ENCODE measurements at places on chromosomes 7 and 10.

GRCh38 chr10:34364253-34365037 is 450.7 kb downstream of the PARD3 start:
- no peak for DNase-seq

GRCh38 chr10:58826694-58827093 is 314.0 kb downstream of the BICC1 start:
- no peak for DNase-seq

DNA sequence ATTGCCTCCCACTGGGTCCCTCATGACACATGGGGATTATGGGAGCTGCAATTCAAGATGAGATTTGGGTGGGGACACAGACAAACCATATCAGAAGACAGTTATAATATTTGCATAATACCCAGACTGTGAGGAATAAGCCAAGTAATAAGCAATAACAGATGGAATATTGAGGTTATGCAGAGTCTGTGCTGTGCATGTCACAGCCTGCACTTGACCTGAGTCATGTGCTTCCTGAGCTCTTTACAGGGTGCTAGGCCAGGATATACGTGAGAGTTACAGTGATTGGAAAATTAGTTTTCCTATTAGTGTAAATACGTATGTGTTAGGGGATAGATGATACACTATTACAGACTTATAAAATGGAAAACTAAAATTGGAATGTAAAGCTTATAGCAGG is 288.7 kb downstream of the SDK1 start:
- DNase-seq = no peak

- no peak for DNase-seq
Measured at GRCh38 chr10:24136070-24136469, 72.9 kb upstream of the KIAA1217 start.

DNA sequence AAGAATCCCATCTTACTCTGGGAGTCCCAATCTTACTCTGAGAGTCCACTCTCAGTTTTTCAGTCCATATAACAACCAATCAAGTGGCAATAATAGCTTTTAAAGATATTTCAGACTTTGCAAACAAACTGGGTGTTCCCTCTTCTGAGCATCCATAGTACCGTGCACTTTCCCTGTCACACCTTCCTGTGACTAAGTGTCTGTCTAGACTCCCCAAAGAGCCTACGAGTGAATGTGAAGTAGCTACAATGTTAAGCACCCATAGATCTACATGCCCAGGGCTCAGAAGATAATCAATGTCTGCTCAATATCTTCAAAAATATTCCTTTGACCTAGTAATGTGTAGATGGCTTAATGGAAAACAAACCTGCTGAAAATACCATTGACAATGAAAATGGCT is 95.6 kb upstream of the ASAH2 start:
- DNase-seq = no peak

DNA sequence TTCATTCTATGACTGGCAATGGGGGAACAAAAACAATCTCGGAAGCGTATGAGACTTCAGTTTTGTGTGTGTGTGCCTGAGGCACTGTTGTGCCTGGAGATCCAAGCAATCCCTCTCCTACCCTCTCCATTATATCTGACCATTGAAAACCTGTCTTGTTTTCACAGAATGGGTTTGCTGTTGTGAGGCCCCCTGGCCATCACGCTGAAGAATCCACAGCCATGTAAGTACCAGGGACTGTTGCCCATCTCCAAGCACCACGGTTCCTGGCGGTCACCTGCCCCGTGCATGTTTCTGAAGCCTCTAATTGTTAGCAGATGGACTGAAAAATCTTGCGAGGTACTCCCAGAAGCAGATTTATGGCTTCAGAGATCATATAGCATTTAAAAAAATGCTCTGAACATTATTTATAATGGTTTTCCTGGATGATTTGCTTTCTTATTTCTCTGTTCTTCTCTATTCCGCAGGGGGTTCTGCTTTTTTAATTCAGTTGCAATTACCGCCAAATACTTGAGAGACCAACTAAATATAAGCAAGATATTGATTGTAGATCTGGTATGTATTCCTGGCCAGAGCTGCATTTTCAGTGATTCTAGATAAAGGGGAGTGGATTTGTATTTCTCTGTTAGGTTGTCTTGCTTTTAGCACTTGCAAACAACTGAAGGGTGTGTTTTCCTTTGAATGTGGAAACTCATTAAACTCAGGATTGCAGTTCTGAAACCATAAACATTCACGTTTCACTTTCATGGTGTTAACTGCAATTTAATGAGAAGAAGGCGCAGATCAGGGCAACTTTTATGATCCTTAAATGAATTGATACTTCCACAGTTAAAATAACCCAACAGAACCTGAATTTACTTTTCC is 288.2 kb downstream of the TWIST1 start:
- no peak for DNase-seq

- DNase-seq = peak; percentile 58
Measured at GRCh38 chr7:140059273-140060242, 3.2 kb downstream of the PARP12 start.

- no peak for DNase-seq
Measured at GRCh38 chr10:96401036-96401435, 42.2 kb upstream of the OPALIN start.

DNA sequence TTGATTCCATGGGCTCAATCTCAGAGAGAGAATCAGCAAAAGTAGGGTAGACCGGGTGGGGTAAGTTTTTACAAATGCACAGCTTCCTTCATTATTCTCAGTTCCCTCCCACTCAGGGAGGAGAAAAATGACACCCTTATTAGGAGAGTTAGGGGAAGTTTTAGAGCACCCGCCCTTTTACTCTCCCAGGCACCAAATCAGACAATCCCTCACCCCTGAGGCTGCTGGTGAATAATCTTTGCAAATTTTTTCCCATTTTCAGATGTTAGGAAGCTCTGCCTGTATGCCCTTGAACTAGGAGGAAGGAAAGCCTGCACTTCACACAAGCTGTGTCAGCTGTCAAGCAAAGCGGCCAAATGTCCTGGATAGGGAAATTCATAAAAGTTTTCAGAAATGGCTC is 834.9 kb downstream of the GRID1 start:
- no peak for DNase-seq

DNA sequence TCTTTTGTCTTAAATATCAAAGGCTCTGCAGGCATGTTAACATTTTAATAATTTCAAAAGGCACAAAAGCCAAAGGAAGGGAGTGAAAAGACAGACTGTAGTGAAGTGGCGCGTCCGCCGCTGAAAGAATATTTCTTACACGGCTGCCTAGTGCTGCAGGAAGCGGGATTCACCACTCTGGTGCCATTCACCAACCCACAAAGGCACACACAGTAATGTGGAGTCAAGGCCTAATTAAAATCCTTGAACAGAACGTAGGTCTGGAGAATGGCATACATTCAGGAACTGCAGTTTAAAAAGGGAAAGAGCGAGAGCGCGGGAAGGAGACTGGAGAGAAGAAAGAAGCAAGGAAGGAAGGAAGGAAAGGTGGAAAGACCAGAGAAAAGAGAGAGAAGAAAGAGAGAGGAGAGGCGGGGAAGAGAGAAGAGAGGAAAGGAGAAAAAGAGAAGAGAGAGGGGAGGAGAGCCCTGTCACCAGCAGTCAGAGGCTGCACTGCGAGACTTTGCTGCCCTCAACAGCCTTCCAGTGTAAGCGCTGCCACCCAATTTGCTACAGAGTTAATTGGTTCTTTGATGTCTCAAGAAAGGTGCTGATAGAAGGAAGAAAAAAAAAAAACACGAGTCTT is 554.0 kb downstream of the MDFIC start:
- no peak for DNase-seq

GRCh38 chr7:1749351-1749863 is 79.3 kb downstream of the ELFN1 start:
- no peak for DNase-seq

DNA sequence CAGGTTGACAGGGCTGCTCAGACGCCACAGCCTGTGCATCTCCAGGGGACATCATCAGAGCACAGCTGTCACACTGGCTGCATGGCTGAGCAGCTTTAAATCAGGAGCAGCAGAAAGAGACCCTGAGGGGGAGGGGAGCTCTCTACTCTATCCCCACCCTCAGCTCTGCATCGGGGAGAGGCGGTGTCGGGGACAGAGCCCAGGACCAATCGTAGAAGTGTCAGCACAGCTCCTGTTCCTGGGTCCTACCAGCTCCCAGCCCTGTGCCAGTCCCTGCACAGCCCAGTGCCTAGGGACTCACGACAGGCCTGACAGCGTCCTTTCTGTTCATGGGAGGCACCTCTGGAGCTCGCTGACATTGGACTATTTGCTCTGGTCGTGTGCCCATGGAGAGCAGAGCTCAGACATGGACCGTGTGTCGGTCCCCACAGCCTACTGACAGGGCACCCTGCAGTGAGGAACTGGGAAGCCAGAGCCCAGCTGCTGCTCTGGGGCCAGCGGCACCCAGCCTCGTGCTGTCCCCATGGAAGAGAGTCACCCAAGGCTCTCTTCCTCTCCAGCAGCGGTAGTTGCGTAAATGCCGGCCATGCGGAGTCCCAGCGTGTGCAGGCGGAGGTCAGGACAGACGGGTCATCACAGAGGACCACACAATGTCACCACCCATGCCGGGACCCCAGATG is 20.4 kb upstream of the ANTXRL start:
- no peak for DNase-seq

DNA sequence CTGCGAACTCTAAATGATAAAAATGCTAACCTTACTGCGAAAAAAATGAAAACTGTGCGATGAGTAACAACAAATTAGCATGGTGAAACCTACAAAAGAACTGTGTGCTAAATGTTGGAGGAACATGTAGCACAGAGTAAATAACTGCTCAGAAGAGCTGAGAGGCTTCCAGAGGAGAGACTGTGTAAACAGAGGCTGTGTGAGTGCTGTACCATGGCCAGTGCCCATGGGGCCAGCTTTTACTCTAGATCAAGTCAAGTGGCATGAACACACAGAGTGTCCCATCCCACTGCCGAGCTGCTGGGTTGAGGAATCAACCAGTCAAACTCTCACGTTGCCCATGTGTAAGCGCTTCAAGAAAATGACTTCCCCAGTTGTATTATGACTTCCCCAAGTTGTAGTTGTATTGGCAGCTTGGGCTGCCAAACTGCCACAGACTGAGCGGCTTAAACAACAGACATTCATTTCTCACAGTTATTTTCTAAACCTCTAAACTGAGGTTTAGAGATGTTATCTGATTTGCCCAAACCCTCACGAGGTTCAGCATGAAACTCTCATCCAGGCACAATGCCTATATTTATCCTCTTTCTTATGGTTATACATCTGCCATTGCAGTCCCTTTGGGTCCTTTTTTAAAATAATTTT is 270.7 kb downstream of the ABCA13 start:
- DNase-seq = no peak

GRCh38 chr7:106604303-106604924 is 56.5 kb downstream of the CCDC71L start:
- DNase-seq = no peak

DNA sequence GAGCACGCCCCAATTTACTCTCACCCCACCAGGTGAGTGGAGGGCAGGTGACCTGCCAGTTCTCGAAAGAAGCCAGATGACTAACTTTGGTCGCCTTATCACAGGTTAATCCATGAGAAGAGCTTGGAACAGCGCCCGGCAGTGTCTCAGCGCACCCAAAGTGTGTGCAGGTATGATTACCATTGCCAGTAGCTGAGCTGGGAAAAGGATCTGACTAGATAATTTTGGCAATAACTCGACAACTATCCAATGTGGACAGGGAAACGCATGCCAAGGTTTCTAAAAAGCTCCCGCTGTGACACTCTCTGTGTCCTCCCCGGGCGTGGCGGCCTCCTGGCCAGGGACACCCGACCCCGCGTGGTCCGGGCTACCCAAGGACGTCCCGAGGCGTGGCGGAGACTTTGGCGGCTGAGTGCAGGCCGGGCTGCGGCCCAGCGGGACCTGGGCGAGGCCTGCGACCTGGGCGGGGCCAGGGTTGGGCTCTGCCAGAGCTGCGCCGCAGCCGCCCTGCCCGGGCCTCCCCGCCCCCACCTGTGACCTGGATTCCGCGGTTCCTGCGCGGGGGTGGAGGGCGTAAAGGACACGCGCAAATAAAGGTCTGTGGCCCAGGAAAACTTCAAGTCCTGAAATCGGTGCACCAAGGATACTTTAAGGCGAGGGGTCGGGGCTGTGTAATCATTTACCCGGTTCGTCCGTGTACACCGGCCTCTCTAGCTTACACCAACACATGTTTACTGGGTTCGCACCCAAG is 13.7 kb upstream of the WAPL start:
- no peak for DNase-seq

GRCh38 chr10:124557648-124558338 is 96.2 kb downstream of the LHPP start:
- DNase-seq = no peak

- DNase-seq = peak; percentile 38
Measured at GRCh38 chr7:78153285-78153684, 354.7 kb downstream of the PHTF2 start.

- no peak for DNase-seq
Measured at GRCh38 chr7:50608196-50608906, 43.1 kb upstream of the DDC start.

- DNase-seq = no peak
Measured at GRCh38 chr7:94700926-94701554, 45.1 kb upstream of the SGCE start.

Data from DMS79 treated with DMSO at 0.1 percent for 48 hours (cell line).